Fibroblast of the aortic adventitia (primary cell): ENCODE measurements at places on chromosomes 12 and 14.
A peak's percentile ranks its signal among the peaks of the same experiment; 100 is the strongest.

DNA sequence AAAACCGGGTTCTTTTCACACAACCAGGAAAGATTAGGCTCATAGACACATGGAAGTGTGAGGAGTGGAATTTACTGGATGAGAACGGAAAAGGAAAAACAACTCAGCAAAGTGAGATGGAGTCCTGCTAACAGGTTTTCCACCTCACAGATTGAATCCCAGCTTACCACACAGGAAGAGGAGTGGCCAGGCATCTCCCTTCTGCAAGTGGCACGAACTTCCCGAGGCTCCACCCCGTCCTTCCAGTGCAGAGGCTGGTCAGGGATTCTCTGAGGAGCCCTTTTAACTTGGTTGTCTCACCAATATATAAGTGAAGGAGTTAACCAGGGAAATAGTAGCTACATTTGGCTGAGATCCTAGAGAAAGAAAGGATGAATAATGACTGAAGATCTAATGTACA is 102.8 kb downstream of the SCAF11 start:
- DNase-seq = no peak

GRCh38 chr14:58639198-58639565 is 1.4 kb downstream of the DACT1 start:
- DNase-seq = no peak

- DNase-seq = no peak
These were observed 22.4 kb downstream of the VPS37B start for GRCh38 chr12:122873540-122873939.

DNA sequence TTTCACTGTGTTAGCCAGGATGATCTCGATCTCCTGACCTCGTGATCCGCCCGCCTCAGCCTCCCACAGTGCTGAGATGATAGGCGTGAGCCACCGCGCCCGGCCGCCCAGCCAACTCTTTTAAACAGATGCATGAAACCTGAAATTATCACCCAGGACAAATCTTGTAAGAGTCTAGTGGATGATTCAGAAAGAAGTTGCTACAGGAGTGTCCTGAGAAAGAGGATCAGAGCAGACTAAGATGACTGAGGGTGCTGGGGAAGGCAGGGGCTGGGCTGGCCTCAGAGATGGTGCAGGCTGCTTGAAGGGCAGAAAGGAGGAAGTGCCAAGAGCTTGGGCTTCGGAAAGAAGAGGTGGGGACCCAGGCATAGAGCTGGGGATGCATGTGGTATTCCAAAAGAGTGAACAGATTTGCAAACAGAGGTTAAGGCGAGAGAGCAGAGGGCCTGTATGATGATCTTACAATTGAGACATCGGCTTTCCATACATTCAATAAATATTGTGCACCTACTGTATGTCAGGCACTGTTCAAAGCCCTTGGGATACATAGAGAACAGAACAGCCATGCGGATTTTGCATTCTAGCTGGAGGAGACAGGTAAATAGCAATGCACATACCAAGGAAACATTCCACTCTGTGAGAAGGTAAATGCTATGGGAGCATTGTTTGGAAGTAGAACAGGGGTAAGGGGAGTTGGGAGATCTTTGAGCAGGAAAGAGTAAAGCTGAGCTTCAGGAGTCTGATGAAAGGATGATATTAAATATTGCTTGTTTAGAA is 7.4 kb upstream of the CD9 start:
- DNase-seq = no peak

DNA sequence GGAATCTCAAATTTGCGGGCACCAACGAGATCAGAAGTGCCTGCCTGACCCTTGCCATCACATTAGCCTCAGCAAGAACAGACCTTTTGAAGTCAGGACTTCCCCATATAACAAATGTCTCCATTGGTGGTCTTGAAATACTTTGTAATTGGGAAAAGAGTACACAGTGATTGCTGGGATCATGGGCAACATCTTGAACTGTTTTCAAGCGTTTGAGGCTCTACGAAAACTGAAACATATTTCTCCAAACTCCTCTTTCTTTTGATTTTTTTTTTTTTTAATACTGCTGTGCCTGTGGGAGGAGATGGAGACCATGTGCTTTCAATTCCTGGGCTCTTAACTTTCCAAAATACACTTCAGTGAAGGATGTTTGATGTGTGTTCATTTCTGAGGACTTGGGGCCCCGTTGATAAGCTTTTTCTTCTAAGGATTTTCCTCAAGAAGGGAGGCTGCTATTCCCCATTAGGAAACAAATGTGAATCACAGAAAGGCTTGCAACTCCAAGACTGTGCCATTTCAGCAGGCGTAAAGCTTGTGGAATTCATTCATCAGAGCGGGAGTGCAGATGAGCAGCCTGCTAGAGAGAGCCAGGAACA is 94.5 kb downstream of the TMEM132C start:
- no peak for DNase-seq

DNA sequence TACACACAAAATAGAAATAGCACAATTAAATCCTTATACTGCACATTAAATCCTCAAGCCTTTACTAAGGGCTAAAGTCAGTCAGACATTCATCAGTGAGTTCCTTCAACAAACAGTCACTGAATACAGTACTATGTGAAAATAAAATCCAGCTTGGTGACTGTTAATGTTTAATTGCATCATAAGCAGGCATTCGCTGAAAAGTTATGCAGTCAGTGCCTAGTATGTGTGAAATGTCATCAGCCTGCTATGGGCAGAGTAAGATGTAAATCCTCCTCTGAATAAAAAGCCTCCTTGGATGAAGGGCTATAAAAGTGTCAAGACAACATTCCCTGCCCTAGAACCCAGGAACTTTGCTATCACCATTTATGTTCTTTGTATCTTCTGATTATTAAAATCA is 116.4 kb downstream of the PRICKLE1 start:
- DNase-seq = peak; percentile 70

DNA sequence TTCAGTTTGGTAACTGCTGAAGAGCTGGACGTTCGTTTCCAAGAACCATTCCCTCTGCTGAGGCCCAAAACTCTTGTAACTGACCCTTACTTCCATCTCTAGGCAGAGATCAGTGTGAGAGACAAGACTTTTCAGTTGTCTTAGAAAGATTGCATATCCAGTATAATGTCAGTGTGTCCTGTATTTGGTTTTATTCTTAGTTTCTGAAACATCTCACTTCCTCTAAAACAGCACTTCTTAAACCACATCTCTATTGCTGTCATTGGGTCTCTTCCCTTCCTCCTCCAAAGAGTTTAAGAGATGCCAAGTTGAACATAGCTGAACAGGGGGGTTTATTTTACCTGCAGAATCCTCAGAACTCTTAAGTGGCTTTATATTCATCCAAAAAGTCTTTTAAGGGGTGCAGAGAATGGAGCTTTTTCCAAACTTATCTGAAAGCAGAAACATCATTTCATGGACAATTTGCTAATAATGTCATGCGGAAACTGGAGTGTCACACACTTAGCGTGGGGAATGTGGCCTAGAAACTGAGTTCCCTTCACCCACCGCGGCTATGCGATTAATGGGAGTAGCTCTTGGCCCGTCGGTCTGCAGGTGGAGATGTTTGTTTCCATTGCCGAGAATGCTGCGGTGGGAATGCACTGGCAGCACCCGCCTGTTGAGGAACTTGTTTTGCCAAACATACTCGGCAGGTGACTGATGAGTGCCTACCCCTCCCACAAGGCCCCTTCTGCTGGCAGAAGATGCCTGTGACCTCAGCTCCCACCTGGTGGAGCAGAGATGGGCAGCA is 148.2 kb downstream of the ADGRD1 start:
- DNase-seq = no peak

GRCh38 chr12:89424389-89424788 is 72.1 kb upstream of the DUSP6 start:
- no peak for DNase-seq

- no peak for DNase-seq
These were observed 1.1 kb downstream of the PAN2 start for GRCh38 chr12:56332512-56333196.

- no peak for DNase-seq
These were observed 91.8 kb upstream of the KCNA1 start for GRCh38 chr12:4817880-4818279.

- no peak for DNase-seq
These were observed 25.2 kb upstream of the OAS1 start for GRCh38 chr12:112881602-112882001.

GRCh38 chr14:52154992-52155650 is 86.3 kb upstream of the NID2 start:
- no peak for DNase-seq

DNA sequence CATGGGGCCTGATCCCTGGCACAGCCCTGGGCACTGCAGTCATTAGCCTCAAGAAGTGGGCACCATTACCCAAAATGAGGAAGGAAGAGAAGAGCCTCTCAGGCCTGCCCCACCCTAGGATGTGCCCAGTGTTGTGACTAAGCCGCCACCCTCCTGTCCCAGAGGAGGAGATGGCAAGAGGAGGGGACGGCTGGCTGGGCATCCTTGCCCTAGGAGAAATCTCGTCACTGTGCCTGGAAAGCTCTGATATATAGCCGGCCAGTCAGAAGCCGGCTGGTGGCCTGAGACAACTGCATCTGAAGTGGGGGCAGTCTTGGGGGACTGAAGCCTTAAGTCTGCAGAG is 115.2 kb downstream of the LGMN start:
- DNase-seq = no peak

GRCh38 chr14:94310248-94310647 is 12.9 kb downstream of the SERPINA6 start:
- DNase-seq = no peak

DNA sequence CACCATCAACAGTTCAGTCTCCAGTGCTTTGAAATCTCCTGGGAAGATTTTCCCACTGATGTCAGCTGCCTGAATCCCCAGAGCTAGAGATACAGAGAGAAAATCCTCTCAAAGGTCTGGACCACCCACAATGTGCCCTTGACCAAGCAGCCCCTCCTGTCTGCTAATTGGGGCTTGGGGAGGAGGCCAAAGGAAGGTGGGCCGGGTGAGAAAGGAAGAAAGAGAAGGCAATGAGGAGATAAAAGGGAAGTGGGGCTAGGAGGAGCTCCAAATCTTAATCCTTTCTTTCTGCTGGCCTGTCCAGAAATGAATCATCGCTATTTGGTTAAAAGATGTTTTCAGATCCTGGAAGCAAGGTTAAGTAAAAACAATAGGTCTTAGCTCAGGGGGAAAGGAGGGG is 322.9 kb downstream of the BCL11B start:
- DNase-seq = no peak

- peak; percentile 93 for DNase-seq
These were observed 76.6 kb downstream of the SSPN start for GRCh38 chr12:26271889-26272492.

DNA sequence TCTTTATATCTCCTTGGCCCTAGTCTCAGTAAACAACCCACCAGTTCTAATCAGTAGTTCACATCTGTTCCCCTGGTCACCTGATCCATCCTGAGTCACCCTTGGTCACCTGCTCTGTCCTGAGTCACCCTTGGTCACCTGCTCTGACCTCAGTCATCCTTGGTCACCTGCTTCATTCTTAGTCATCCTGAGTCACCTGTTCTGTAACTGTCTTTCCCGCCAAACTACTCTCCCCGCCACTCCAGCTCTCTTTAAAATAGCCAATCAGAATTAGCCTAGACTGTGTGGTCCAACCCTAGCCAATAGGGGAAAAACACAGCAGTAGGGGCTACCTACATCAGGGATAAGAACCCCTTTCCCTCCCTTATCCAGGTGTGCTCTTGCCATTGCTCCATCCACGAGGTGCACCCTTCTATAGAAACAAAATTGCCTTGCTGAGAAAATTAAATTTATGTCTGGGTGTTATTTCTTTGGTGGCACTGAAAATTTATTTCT is 245.4 kb upstream of the DIO3 start:
- DNase-seq = no peak

DNA sequence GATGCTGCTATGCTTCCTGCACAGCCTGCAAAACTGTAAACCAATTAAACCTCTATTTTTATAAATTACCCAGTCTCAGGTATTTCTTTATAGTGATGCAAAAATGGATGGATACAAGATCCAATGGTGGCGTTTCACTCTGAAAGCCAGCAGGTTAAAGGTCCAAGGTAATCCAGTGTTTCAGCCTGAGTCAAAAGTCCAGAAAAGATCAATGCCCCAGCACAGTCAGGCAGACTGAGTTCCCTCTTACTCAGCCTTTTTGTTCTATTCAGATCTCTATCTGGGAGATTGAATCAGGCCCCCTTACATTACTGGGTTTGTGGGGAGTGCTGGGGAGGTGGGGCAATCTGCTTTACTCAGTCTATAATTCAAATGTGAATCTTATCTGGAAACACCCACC is 464.5 kb downstream of the GXYLT1 start:
- no peak for DNase-seq

- no peak for DNase-seq
These were observed 6.3 kb upstream of the RIN3 start for GRCh38 chr14:92507174-92507768.

DNA sequence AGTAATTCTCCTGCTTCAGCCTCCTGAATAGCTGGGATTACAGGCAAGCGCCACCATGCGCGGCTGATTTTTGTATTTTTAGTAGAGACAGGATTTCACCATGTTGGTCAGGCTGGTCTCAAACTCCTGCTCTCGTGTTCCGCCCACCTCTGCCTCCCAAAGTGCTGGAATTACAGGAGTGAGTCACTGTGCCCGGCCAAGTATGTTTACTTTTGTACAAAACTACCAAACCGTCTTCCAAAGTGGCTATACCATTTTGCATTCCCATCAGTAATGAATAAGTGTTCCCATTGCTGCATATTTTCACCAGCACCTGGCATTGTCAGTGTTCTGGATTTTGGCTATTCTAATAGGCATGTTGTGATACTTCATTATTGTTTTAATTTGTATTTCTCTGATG is 8.4 kb upstream of the KRT6A start:
- DNase-seq = no peak
